ENCODE measurements at places on chromosomes 5 and 9. TPM values are rescaled to one million over a fixed set of nuclear protein-coding genes. Genes with fewer than 3 reads are reported as not detected.

DNA sequence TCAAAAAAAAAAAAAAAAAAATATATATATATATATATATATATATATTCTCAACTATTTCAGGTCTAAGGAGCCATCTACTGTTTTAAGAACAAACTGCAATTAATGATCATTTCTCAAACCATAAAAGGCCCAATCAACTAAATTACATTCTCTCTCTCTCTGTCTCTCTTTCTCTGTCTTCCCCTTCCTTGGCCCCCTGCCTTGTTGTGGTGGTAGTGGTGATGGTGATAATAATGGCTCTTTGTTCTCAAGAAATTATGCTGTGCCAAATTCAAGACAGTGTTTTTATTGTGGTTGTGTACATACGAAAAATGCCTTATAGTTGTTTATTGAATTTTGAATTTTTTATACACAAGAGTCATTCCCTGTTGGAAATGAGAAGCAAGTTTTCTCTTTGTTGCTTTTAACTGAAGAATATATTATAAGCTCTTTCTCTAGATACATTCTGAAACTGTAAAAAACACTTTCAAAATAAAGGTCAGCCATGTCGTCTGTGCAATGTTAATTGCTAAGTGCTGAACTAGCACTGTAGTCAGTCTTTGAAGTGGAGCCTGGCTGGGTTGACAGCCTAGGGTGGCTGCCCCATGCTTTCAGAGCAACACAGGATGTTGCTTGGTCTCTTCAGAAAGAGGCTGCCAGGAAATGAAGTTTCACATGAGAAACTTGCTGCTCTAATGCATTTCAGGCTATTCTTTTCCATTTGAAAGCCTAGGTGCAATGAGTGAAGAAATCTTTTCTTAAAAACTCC is 96.0 kb downstream of the HINT1 start:
- no peak for DNase-seq

DNA sequence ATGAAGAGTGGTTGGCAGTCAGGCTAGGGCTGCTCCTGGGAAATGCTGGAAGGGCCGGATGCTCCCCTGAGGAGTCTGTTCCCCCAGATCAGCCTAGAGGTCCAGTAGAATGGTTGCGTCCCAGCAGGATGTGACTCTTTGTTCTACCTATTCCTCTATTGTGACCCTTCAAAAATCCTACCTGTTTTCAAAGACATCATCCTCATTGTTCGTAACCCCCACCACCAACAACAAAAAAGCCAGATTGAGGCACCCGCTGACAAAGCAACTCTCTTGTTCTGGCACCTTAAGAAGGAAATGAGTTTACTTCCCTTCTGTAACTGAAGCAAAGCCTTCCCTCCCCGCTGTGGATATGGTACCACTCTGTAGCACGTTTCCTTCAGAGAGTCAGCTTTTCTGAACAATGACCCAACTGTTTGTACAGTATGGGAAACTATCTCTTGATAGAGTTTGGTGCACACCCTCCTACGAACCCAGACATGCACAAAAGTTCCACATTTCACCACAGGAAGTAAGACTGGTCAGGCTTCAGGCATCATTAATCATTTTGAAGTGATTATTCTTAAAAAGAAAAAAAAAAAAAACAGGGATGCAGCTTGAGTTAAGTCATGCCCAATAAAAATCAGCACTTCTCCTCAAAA is 207.2 kb downstream of the ENC1 start:
- DNase-seq = no peak

DNA sequence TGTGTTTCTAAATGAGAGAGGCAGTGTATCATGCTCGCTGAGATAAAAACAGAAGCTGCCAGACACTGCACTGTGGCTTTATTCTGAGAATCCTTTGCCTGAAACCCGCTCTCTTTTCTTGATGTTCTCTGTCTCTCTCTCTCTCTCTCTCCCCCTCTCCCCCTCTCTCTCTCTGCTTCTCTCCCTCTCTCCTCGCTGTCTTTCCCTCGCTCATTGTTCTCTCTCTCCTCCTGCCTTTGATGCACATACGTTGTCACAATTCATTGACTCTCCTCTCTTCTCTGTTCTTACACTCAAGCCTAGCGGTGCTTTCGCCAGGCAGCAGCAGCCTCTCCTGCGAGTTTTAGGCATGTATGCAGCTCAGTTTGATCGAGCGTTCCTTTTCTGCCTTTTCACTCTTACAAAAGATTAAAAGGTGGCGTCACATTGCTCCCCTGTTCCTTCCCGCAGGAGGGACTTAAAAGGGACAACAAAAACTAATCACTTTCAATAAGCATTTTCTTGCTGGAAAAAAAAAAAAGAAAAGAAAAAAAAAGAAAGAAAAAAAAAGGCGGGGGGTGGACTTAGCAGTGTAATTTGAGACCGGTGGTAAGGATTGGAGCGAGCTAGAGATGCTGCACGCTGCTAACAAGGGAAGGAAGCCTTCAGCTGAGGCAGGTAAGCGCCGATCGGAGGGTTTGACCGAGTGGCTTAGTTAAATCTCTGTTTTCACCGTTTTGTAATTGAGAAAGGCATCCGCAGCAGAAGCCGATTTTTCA is 717.9 kb upstream of the WWC1 start:
- no peak for DNase-seq

DNA sequence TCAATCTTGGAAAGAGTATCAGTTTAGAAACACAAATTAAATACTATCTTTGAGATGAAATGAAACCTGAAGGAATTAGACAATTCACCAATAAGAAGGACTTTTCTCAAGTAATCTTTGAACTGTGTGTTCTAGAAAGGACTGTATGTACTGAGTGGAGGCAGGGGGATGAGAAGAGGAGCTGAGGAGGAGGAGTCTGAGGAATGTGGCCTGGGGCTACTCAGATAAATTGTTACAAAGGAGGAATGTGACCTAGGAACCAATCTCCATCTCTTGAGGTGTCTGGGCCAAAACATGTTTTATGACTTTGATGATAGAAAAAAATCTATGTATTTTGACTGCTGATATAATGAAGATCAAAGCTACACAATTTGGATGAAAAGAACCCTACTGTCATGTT is 124.3 kb upstream of the ANKRD55 start:
- DNase-seq = no peak

DNA sequence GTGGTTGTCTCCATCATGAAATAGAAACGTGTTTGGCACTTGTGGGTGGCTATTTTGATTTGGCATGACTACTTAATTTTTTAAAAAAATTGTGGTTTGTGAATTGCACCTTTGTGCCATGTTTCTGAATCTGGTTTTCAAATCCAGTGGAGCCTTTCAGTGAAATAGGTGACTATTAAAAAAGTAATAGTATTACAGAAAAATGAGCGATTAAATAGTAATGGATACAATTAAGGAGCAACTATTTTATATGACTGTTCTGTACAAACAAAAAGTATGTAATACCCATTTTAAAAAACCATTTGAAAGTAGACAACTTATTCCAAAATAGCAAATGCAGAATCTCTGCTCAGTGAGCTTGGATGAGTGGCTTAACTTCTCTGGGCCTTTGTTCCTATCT is 3.0 kb downstream of the SOWAHA start:
- DNase-seq = no peak

DNA sequence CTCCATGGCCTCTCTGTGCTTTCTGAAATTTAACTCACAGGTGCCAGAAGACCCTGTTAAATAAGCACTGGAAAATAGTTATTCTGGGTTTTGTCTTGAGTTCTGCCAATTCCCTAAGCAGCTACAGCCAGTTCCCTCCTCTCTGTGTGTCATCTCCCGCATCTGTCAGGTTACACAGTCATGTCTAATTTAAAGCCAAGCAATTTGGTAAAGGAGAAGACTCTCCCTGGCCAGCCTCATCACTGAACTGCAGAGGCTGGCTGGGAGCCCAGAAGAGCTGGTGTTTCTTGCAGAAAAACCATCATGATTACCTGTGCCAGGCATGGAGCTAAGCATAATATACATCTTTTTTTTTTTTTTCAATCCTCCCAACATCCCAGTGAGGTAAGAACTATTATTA is 141.3 kb upstream of the ZNF366 start:
- no peak for DNase-seq

DNA sequence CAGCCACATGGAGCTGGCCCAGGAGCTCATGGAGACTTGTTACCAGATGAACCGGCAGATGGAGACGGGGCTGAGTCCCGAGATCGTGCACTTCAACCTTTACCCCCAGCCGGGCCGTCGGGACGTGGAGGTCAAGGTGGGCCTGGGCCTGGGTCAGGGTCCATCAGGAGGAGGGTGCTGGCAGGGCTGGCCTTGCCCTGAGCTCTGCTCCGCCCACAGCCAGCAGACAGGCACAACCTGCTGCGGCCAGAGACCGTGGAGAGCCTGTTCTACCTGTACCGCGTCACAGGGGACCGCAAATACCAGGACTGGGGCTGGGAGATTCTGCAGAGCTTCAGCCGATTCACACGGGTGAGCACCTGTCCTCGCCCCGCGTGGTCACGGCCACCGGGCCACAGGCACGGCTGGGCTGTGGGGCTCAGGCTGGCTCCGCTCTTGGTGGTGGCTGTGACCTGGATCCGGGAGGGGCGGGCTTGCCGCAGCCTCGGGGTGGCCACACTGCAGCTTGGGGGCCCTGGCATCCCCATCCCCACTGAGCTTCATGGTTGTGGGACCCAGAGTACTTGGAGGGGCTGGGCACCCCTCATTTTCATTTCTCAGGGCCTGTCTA is 7.1 kb downstream of the DPP7 start:
- no peak for DNase-seq

DNA sequence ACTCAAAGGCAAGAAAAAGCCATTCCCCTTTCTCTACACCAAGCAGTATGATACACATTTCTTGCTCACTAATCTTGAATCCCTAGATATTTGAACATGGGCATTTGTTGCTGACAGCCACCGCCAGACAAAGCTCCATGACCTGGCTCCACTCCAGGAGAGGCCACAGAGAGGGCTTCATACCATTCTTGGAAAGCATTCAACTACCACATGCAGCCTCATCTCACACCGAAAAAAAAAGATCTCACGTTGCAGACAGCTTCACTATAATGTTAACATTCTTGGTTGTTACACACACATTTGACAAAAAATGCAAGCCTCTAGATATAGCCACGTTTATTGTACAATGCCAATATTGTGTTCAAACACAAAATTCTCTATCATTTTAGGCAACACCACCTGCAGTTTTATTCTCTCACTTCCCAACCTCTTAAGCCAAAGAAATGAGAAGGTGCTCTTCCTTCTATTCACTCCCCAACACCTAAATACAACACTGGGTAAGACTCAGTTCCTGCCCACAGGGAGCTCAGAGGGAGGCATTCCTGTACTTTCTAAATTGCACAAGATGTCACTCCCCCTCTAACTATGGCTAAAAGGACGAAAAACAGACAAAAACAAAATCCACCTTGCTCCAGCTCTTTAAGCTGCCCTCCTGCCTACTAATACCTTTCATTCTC is 222.4 kb downstream of the TSSK1B start:
- DNase-seq = peak; percentile 55

DNA sequence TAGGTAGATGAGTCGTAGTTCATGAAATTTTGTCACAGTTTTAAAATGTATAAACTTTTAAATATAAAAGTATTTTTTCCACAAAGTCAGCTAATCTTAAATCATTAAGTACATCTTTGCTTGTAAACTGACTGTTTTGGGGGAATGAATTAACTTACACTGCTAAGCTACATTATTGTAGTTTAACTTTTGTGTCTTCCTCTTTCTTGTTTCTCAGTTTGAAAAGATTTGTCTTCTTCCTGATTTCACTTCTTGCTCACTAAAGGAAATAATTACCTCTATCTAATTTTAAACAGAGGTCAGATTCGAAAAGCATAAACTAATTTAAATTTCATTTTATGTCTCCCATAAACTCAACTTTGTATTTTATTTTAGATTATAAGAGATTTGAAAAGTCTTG is 5.7 kb downstream of the NIPSNAP3B start:
- no peak for DNase-seq

DNA sequence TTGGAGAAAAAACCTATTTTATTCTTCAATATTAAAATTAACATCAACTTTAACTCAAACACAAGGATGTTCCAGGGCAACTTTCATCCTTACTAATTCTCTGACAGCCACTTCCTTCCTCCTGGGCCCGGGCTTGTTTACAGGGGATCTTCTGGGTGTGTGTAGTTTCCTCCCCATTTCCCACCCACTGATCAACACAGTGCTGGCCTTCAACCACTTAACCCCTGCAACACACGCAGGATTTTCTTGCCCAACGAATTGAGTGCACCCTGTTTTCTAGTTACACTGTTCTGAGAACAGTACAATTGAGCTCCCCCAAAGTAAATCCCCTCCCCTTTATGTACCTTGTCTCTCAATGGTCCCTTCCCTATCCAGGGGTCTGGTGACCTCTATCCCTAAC is 83.1 kb upstream of the RANBP3L start:
- DNase-seq = no peak

DNA sequence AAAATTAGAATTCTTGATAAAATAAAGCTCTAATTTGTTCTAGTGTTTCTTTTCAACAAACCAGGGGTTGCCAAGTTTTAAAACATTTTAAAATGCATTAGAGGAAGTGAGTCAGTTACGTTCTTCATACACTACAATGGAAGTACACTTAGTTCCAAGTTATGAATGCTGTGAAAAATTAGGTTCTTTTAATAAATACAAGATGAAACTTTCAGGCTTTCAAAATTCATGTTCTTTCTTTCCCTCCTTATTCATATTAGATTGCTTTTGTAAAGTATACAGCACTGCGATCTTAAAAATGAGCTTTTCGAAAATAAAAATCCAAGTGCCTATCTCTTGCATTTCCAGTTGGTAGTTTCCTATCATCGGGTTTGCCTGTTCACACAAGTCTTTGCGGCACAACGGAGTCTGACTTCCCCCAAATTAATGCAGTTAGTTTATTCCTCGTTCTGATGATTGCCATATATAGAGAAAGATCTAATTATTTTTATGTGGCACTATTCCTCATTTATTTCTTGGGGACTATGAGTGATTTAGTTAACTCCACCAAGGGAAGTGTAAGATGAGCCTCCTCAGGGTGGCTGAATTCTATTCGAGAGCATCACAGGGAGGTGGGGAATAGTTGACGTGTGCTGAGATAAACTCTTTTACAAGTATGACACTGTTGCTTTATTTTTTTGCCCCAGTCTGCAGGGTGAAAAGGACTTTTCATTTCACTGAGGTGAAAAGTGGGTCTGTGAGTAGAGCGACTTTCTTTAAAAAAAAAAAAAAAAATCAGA is 238.2 kb downstream of the CD180 start:
- no peak for DNase-seq

- DNase-seq = no peak
Observed at GRCh38 chr9:29866556-29866955, 2293.3 kb upstream of the C9orf72 start.

DNA sequence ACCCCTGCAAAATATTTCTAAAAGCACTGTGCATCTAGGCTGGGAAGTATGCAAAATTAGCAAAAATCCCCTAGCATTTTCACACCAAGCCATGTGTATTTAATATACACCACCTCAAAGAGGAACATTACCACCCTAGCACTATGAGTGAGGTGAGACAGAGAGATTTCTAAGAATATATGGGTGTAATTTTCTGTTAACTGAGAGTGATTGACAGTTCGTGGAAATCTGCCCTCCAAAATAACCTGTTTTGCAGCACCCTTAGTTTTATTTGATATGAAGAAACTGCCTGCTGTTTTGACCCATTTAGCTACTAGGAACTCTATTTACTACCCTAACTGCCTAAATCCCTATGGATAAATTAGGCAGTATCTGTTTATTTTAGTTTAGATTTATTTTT is 64.2 kb upstream of the CDKN2B start:
- no peak for DNase-seq

KCTD16 gene
- total RNA-seq = 0.08 TPM

GARIN3 gene
- not detected for total RNA-seq

Measured in left ventricle myocardium inferior (tissue), 1 donor.